ENCODE measurements at places on chromosomes 1 and 21. TPM values are rescaled to one million over a fixed set of nuclear protein-coding genes. Genes with fewer than 3 reads are reported as not detected.

DNA sequence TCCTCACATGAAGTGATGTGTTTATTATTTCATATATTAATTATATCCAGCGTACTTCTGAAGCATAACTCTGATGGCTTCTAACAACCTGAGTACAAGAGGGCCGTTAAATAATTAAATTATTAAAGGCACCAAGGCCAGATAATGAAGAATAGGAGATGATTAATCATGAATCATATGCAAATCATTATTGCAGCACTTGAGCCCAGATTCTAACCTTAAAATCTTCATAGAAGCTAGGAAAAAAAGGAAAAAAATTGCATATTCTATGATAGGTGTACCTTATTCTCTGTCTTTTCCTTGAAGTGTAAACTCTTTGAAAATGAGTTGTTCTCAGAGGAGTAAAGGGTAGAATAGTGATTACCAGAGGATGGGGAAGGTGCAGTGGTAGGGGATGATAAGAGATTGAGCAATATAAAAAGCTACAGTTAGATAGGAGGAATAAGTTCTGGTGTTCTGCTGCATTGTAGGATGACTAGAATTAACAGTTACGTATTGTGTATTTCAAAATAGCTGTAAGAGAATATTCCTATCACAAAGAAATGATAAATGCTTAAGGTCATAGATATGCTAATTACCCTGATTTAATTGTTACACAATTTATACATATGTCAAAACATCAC lies 51.1 kb downstream of the SWT1 start:
- peak; percentile 39 for DNase-seq
- no peaks in the 10 kb centered on the region for H3K27me3 ChIP-seq
- no peak overlapping the region for H3K4me3 ChIP-seq
- H3K27ac ChIP-seq, result no peak overlapping the region

DNA sequence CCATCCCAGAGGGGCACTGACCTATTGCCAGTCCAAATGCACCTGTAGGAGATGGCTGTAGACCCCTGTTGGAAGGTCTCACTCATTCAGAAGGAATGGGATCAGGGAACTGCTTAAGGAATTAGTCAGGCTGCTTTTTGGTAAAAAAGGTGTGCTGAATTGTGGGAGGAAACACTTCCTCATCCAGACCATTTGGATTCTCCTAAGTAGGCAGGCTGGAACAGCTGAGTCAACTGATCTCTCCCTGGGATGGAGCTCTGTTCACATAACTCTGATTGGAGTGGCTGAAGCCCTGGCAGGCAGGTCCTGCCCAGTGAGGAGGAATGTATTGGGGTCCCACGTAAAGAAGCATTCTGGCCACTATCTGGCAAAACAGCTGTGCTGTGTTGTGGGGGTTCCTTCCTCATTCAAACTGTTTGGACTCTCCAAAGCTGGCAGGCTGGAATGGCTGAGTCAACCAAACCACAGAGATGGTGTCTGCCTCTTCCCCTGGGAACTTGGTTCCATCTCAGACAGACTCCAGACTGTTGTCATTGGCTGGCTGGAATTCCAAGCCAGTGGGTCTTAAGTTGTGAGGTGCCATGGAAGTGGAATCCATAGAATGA lies 70.7 kb upstream of the PDC start:
- peak overlapping the region; percentile 48 for H3K27ac ChIP-seq
- peak; percentile 74 for DNase-seq
- no peaks in the 10 kb centered on the region for H3K36me3 ChIP-seq
- no peaks in the 10 kb centered on the region for H3K27me3 ChIP-seq
- H3K4me3 ChIP-seq, result no peak overlapping the region

The DSCAM gene
- total RNA-seq, result not detected

The SAMD11 gene
- 40.9 TPM for total RNA-seq

The MEX3A gene
- 0.22 TPM for total RNA-seq

Measured in GM23248 (cell line).